Activated naive CD4-positive, alpha-beta T cell treated with anti-CD3 and anti-CD28 coated beads, Interleukin-2, amount 50 U/mL, for 16 hours (primary cell): ENCODE measurements at places on chromosomes 2 and 18.

DNA sequence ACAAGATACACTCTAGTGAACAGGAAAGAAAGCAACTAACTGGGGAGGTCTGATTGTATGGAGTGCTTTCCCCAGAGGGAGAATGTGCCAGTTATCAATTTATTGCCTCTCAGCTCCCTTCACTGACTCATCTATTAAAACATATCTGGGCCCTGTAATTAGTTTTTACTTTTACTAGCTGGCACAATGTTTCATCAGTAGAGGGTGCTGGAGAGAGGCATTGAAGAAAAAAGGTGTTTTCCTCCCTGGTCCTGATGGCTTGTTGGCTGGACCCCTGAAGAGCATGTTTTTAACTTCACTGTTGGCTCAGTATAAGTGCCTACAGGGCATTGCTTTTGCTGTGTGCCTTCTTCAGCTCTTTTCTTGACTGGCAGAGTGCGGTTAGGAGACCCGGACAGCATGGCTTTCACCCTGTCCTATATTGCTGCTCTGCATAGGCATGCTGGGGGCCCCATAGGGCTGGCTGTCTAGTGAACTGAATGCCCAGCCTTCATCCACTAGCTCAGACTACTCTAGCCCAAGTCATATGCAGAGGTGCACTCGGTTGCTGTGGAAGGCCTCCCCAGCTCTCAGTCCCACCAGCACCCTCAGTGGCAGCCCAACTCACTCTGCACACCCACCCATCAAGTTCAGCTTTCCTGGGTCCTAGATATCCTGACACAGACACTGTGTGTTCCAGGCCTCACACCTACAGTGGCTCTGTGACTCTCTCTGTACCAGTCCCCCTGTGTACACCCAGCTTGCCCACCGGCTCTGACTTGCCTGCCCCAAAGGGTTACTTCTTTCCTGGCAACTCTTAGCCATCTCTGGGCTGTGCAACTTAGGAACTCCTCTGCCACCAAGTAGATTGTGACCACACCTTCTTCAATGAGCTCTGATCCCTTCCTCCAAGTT lies 62.3 kb upstream of the ACYP2 start:
- DNase-seq, result no peak

DNA sequence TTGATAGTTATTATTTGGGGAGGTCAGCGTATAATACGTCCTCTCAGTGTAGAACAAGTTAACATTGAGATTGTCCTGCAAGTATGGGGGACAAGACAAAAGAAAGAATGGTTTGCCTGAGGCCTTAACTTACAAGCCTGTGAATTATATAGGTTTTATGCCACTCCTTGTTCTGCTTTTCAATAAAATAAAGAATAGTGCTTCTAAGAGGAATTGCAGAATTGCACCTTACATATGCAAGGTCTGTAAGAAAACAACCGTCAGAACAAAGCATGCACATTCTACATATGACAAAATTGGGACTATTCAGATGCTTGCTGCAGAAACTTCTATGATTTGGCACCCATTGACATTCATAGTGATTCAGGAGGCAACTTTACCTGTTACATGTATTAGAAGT lies 785.0 kb downstream of the NR4A2 start:
- no peak for DNase-seq

GRCh38 chr2:51465326-51465725 lies 433.4 kb upstream of the NRXN1 start:
- DNase-seq, result no peak

DNA sequence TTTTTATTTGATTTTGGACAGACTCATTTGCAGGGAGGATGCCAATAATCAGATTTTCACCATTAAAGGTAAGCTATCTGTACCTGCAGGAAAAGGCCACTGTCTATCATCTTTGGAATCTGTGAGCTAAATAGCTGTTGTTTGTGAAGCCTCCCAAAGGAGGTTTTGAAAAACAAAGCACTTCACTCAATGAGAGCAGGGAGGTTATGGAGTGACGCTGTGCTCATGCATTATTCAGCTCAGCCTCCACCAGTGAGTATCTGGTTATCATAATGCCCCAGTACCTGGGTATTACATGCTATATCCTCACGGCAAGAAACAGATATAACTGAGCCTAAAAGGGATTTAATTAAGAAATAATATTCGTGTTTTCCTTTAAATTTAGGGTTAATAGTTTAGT lies 189.6 kb upstream of the PIK3C3 start:
- no peak for DNase-seq

DNA sequence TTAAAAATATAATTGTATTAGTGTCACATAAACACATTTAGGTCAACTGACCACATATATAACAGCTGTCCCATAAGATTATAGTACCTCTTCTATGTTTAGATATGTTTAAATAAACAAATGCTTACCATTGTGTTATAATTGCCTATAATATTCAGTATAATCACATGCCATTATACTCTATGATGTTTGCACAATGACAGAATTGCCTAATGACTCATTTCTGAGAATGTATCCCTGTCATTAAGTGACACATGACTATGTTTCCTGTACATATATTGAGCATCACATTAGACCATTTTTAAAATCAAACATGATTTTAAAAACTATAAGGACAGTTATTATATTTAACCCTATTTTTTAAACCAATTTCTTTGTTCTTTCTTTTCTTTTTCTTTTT lies 89.8 kb downstream of the HS6ST1 start:
- no peak for DNase-seq

GRCh38 chr2:172462849-172463381 lies 35.5 kb downstream of the ITGA6 start:
- no peak for DNase-seq

DNA sequence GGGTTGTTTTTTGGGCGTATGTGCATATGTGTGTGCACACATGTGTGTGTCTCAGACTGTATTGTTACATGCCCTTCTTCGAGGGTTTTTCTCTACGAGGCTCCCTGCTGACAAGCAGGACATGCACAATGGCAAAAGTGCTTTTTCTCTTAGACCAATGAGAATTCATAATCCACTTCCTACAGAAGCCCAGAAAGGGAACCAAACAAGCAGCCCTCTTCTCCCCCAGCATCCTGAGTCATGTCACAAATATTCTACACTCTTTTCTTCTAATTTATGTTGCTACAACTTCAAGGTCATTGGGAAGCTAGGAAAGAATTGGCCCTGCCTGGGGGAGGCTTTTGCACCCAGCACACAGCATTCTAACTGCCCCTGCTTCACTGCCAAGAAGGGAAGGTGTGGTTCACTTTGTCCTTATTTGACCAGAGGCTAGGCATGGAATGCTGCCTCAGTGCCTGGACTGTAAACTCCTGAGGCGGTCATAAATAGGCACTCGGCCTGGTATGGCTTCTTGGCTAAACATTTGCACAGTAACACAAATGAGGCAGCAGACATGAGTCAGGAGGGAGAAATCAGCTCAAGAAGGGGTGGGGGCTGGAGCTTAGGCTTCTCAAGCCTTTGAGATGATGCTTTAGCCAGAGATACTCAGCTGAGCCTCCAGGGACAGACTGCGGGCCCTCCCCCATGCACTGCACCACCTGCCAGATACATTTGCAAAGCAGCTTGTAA lies 92.7 kb upstream of the KLF7 start:
- no peak for DNase-seq

DNA sequence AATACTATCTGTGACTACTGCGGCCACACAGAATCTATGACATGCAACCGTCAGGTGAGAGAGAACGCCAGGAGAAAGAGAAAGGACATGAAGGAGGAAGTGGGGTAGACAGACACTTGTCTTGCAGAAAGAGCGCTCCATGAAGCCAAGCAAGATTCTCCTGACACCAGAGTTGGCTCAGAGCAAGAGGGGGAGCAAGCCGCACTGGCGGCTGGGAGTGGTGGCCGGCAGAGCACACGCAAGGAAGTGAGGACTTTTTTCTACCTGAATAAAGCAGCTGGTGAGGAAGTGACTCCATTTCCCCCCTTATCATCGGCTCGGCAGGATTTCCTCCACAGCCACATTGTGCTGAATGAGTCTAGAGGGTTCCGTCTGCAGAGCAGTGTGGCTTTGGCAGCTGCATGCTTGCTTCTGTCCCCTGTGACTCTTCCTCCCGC lies 181.6 kb downstream of the BCL2 start:
- peak; percentile 30 for DNase-seq

DNA sequence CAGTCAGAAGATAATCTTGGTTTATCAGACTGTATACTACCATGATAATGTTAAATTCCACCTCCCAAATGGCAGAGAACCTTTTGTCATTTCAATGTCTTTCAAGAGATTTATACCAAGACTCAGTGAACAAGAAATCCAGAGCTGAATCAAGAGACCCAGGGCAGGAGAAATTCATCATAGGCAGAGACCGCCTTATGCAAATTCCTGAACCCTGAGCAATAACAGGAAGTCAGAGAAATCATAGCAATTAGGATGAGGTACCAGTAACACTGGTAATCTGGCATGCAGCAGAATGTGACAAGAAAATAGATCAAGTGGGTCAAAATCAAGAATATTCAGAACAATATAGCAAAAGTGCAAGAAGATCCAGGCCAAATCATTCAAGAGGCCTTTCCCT lies 412.4 kb upstream of the LRATD1 start:
- no peak for DNase-seq

- peak; percentile 80 for DNase-seq
Measured at GRCh38 chr2:64488050-64488974, 34.4 kb downstream of the LGALSL start.

- no peak for DNase-seq
Measured at GRCh38 chr2:236731767-236732580, 162.3 kb downstream of the ACKR3 start.

DNA sequence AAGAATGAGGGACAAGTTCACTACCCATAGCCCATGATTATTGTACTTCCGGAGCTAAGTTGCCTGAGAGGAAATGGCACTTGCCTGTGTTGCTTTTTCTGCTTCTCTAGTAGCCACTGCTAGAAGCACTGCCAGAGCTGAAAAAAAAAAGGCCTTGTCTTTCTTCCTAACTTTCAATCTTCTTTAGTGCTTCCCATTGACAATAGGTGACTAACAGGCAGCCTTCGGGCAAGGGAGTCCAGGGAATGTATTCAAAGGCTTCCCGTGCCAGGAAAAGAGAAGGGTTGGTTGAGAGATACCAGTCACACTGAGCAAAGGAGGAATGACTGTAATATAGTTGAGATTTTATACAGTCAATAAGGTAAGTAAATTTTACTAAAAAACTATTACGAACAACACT lies 242.0 kb downstream of the CALCRL start:
- DNase-seq, result no peak

GRCh38 chr2:26170795-26171194 lies 2.1 kb upstream of the GAREM2 start:
- DNase-seq, result no peak

GRCh38 chr2:196113061-196113974 lies 44.7 kb upstream of the DNAH7 start:
- DNase-seq, result no peak

DNA sequence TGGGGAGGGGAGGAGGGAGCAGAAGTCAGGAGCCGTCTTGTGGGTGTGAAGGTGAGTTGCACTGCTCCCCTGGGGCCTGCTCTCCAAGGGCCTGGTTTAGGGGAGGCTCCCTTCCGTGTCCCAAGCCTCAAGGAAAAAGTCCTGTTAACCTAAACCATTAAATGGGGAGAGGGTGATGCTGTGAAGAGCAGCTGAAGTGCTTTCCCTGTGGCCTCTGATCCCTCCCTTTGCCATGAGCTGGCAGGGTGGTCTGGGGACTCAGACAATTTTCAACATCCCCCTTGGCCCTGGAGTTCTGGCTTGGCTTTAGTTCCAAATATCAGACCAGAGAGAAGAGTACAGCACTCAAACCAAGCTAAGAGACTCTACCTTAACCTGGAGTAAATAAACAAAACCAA lies 692 bp upstream of the POMC start:
- DNase-seq, result no peak

- DNase-seq, result no peak
Measured at GRCh38 chr2:241999184-241999583, 129.7 kb downstream of the RTP5 start.

DNA sequence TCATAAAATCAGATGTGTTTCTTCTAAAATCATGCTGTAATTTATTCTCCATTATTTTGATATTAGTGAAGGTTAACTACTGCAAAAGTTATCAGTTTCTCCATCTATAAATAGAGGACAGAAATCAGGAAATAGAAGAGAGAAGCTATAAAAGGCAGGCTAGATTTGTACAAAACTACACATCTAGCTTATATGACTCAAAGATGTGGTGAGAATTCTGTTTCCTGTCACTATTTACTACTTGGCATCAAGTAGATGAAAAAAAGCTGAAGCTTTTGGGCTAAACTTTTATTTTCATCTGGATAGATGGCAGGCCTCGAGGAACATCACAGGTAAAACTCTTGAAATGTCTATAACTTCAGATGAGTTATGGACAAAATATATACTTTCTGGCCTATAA lies 49.8 kb upstream of the NAB1 start:
- DNase-seq, result no peak

GRCh38 chr18:40782453-40783130 lies 1172.4 kb upstream of the PIK3C3 start:
- DNase-seq, result no peak

GRCh38 chr2:28521663-28522062 lies 25.8 kb downstream of the PLB1 start:
- no peak for DNase-seq

GRCh38 chr18:79384151-79384807 lies 11.5 kb upstream of the NFATC1 start:
- DNase-seq, result no peak

DNA sequence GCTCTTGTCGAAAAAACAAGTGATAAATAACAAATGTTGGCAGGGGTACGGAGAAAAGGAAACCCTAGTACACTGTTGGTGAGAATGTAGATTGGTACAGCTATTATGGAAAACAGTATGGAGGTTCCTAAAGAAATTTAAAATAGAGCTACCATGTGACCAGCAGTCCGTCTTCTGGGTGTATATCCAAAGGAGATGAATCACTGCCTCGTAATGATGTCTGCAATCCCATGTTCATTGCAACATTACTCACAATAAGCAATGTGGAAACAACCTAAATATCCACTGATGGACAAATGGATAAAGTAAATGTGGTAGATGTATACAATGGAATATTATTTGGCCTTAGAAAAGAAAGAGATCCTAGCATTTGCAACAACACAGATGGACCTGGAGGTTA lies 50.6 kb downstream of the SLC16A14 start:
- DNase-seq, result no peak

GRCh38 chr18:79480171-79481045 lies 84.7 kb downstream of the NFATC1 start:
- no peak for DNase-seq
